ENCODE measurements at places on chromosomes 1 and 21.
A peak's percentile ranks its signal among the peaks of the same experiment; 100 is the strongest.

GRCh38 chr1:47930210-47930840 is 66.9 kb downstream of the TRABD2B start:
- H3K27ac ChIP-seq: no peak overlapping the region
- no peaks in the 10 kb centered on the region for H3K36me3 ChIP-seq
- H3K27me3 ChIP-seq: peaks cover 6% of the 10 kb centered on the region
- H3K4me1 ChIP-seq: no peaks in the 10 kb centered on the region

- no peak overlapping the region for H3K27ac ChIP-seq
- peaks cover under 1% of the 10 kb centered on the region for H3K36me3 ChIP-seq
- no peak overlapping the region for H3K4me3 ChIP-seq
- H3K4me1 ChIP-seq: no peaks in the 10 kb centered on the region
Observed at GRCh38 chr1:33502726-33503125, 30.3 kb downstream of the ZSCAN20 start.

DNA sequence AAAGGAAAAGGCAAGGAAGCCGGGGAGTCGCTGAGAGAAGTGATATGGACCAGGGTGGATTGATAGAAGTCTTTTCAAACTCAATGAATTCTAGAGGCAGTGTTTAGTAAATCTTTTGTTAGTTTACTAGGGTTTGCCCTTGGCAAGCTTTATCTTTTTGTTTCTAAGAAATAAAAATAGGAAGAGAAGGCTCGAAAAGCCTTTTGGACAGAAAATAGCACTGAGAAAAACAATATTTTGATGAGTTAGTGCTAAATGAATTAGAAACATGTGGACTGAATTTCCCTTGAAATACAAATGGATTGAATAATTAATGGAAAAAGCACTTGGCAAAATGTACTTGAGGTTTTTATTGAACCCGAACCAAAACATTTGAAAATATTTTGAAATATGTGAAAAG is 121.8 kb upstream of the SPAG17 start:
- H3K27me3 ChIP-seq: no peaks in the 10 kb centered on the region
- H3K27ac ChIP-seq: no peak overlapping the region
- no peaks in the 10 kb centered on the region for H3K4me1 ChIP-seq
- no peak for DNase-seq

DNA sequence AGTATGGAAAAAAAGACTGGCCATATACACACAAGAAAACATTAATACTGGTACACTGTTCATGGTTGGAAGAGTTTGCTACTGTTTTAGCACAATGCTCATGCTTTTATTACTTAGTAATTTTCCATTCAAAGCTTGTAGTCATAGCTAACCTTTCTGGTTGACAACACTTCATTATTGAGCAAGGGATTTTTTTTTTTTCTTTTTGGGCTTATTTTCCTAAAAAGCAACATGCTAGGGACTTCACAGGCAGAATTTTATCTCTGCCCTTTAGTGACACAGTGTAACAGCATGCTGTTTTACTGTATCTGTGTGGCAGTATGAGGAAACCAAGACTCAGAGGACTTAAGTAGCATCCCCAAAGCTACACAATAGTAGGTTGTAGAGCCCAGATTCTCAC is 58.5 kb downstream of the FGGY start:
- H3K4me1 ChIP-seq: peaks cover 12% of the 10 kb centered on the region
- H3K27ac ChIP-seq: peak overlapping the region; percentile 72
- no peak for DNase-seq

- no peaks in the 10 kb centered on the region for H3K27me3 ChIP-seq
- H3K4me3 ChIP-seq: no peak overlapping the region
- H3K27ac ChIP-seq: no peak overlapping the region
- no peak for DNase-seq
- H3K36me3 ChIP-seq: no peaks in the 10 kb centered on the region
Observed at GRCh38 chr1:163823017-163823416, 501.3 kb downstream of the NUF2 start.

- no peak overlapping the region for H3K27ac ChIP-seq
- no peaks in the 10 kb centered on the region for H3K27me3 ChIP-seq
- no peaks in the 10 kb centered on the region for H3K36me3 ChIP-seq
Observed at GRCh38 chr1:234521836-234522235, 42.9 kb upstream of the TARBP1 start.

DNA sequence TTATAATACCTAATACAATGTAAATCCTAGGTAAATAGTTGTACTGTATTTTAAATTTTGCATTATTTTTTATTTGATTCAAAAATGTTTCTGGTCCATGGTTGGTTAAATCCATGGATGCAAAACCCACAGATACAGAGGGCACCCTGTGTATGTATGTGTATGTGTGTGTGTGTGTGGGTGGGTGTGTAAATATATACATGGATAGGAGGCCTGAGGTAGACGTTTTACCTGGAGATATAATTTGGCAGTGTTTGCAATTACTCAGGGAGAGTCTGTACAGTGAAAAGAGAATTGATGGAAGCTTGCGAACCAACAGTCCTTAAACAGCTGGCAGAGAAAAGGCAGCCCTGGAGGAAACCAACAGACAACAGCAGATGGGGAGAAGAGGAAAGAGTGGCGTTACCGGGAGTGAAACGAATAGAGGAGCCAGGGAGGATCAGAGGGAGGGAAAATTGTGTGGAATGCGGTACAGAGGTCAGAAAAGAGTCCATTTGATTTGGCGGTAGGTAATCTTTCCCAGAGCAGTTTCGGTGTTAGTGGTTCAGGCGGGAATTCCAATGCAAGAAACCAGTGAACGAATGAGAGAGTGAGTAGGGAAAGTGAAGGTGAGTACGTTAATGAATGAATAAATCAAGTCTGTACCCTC is 47.9 kb upstream of the NBL1 start:
- H3K4me1 ChIP-seq: peaks cover 35% of the 10 kb centered on the region
- DNase-seq: no peak
- peaks cover 23% of the 10 kb centered on the region for H3K36me3 ChIP-seq
- H3K27me3 ChIP-seq: peaks cover 11% of the 10 kb centered on the region
- peak overlapping the region; percentile 99 for H3K4me3 ChIP-seq

DNA sequence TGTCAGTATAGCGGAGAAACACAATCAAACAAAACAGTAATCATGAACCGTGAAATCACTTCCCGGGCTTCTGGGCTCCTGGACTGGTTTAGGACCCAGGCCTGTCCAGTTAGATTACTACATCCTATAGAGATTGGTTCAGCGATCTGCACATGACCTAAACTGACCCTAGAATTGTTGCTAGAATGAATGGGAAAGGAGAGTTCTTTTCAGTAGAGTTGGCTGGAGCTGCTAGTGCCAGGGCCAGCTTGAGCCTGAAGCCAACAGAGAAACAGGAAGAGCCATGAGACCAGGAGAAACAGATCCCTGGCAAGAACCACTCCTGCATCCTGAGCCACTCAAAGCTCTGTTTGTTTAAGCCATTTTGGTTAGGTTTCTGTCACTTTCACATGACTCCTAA is 474.3 kb upstream of the C1orf87 start:
- no peaks in the 10 kb centered on the region for H3K36me3 ChIP-seq
- no peak overlapping the region for H3K27ac ChIP-seq
- H3K27me3 ChIP-seq: no peaks in the 10 kb centered on the region
- H3K4me3 ChIP-seq: no peak overlapping the region
- H3K4me1 ChIP-seq: no peaks in the 10 kb centered on the region
- DNase-seq: no peak

DNA sequence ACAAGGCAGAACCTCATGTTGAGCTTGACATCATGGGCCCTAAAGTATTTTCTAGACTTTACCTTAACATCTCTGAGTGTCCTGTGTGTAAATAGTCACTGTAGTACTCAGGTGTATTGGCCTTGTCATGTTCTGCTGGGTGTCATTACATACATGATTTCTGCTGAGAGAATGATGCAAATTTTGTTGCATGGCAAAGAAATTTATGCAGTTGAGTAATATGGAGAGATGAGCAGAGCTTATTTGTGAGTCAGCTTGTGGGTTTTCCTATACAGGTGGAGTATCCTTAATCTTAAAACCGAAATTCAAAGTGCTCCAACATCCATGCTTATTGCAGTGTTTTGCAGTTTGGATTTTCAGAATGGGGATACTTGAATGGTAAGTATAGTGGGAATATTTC is 36.6 kb downstream of the RGL1 start:
- DNase-seq: no peak
- peak overlapping the region; percentile 93 for H3K27ac ChIP-seq
- peak overlapping the region; percentile 65 for H3K4me3 ChIP-seq
- peaks cover 26% of the 10 kb centered on the region for H3K4me1 ChIP-seq

GRCh38 chr1:104726917-104727316 is 977.2 kb downstream of the AMY1C start:
- no peaks in the 10 kb centered on the region for H3K36me3 ChIP-seq
- H3K27me3 ChIP-seq: no peaks in the 10 kb centered on the region
- no peak overlapping the region for H3K27ac ChIP-seq
- no peak for DNase-seq

GRCh38 chr1:33633019-33633801 is 160.8 kb downstream of the ZSCAN20 start:
- H3K27ac ChIP-seq: no peak overlapping the region
- H3K36me3 ChIP-seq: no peaks in the 10 kb centered on the region
- DNase-seq: peak; percentile 95
- peaks cover 23% of the 10 kb centered on the region for H3K27me3 ChIP-seq

DNA sequence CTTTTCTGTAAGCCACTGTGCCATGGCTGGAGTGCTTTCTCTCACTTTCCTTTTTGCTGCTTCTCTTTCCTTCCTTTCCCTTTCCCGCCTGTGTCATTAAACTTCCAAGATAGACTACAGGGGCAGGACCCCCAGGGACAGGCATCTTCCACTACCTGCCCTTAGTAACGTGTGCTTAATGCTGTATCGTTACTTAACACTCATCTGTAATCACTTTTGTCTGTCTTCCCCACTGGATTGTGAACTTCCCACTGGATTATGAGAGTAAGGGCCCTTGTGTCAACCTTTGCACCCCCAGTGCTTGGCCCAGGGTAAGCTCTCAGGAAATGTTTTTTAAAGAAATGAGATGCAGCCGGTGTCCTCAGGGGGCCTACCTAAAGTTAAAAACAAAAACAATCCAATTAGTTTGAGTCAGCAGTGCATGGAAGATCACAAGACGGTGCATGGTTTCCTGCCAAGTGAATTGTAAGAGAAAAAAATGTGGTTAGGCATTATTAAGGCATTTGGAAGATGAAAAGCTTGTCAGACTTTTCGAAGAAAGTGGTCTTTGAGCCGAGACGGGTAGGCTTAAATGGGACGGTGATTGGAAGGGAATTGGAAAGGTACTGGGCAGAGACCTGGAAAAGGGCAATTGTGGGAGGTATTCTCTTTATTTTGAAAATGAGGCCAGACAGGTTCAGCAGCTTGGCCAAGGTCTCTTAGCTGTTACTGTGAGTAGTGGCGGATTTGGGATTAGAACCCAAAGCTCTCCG is 958 bp downstream of the LYPLAL1 start:
- peaks cover 16% of the 10 kb centered on the region for H3K36me3 ChIP-seq
- H3K4me3 ChIP-seq: peak overlapping the region; percentile 99
- peak; percentile 71 for DNase-seq

- H3K27ac ChIP-seq: no peak overlapping the region
- no peak for DNase-seq
- no peak overlapping the region for H3K4me3 ChIP-seq
- peaks cover 39% of the 10 kb centered on the region for H3K27me3 ChIP-seq
- H3K36me3 ChIP-seq: no peaks in the 10 kb centered on the region
- H3K4me1 ChIP-seq: peaks cover 5% of the 10 kb centered on the region
Observed at GRCh38 chr1:94327001-94327690, 89.8 kb upstream of the ARHGAP29 start.

DNA sequence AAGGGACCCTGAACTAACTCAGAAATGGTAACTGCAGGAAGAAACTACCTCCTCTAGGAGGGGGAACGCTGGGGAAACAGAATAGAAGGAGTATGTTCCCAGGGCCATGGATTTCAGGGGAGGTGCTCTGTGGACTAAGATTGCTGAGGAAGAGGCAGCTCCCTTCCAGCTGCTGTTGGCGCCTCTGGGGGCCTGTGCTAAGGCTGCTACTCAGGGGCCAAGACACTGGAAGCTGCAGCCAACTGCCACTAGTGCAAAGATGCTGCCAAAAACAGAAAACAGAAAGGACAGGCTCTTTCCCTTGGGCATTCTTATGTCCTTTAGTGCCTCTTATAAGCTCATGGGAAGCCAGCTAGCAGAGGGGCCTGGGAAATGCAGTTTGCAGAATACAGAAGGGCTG is 58.0 kb upstream of the SGIP1 start:
- no peaks in the 10 kb centered on the region for H3K36me3 ChIP-seq
- peaks cover 25% of the 10 kb centered on the region for H3K27me3 ChIP-seq
- H3K27ac ChIP-seq: no peak overlapping the region
- H3K4me3 ChIP-seq: no peak overlapping the region
- H3K4me1 ChIP-seq: no peaks in the 10 kb centered on the region

DNA sequence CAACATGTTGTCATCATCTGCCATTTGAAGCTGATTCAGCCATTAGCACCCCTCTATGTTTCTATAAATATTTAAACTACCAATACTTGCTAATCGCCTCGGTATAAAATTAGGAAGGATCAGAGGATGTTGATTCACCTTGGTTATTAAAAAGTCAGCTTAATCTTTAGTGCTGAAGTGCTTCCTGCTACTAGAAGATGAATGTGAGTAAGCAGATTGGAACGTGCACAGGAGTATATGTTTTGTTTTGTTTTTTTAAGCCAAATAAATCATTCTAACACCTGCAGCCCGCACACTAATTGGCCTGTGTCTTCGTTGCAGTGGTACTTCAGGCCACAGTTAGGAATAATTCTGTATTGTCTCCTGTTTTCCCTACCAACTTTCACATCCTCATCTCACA is 485.7 kb downstream of the AJAP1 start:
- no peak overlapping the region for H3K4me3 ChIP-seq
- no peak overlapping the region for H3K27ac ChIP-seq
- H3K27me3 ChIP-seq: peaks cover 2% of the 10 kb centered on the region

- no peaks in the 10 kb centered on the region for H3K27me3 ChIP-seq
- DNase-seq: no peak
- peaks cover 14% of the 10 kb centered on the region for H3K4me1 ChIP-seq
- no peak overlapping the region for H3K4me3 ChIP-seq
- H3K27ac ChIP-seq: no peak overlapping the region
Observed at GRCh38 chr1:246786606-246787238, 62.5 kb downstream of the SCCPDH start.

DNA sequence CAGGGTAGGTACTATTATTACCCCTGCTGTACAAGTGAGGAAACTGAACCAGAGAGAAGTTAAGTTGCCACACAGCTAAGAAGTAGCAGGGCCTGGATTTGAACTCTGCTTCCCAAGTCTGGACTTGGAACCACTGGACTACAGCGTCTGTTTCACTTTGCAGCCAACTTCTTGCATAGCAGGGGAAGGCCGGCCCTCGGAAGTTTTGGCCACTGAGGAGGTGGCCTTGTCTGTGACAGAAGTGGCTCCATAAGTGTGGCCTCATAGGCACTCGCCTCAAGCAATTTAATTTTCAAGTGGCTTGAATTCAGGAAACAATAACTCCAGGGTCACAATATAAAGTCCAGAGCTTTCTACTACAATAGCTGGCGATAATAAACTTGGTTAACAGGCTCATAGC is 41.4 kb downstream of the PLEKHA6 start:
- H3K27ac ChIP-seq: no peak overlapping the region
- H3K36me3 ChIP-seq: no peaks in the 10 kb centered on the region
- DNase-seq: no peak
- peaks cover 17% of the 10 kb centered on the region for H3K4me1 ChIP-seq
- H3K4me3 ChIP-seq: no peak overlapping the region

DNA sequence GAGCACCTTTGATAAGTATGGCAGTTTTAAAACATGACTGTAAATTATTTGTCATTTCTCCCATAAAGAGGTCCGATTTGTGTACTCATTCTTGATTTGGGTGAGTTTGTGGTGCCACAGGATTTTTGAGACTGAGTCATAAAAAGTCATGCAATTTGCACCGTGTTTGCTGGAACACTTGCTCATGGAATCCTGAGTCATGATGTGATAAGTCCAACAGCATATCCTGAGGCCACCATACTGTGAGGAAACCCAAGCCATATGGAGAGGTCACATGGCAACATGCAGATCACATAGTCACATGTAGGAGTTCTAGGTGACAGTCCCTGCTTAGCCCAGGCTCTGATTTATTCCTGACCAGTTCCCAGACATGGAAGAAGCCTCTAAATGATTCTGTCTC is 40.8 kb upstream of the PRRX1 start:
- no peak overlapping the region for H3K27ac ChIP-seq
- H3K27me3 ChIP-seq: peaks cover 6% of the 10 kb centered on the region
- peak; percentile 20 for DNase-seq
- H3K36me3 ChIP-seq: no peaks in the 10 kb centered on the region
- H3K4me3 ChIP-seq: no peak overlapping the region
